ENCODE measurements at places on chromosomes 2 and 18. TPM values are rescaled to one million over a fixed set of nuclear protein-coding genes. Genes with fewer than 3 reads are reported as not detected.
A peak's percentile ranks its signal among the peaks of the same experiment; 100 is the strongest.

Gene LIPG
- polyA plus RNA-seq: 4.2 TPM

Gene CDH19
- 0.92 TPM for polyA plus RNA-seq

DNA sequence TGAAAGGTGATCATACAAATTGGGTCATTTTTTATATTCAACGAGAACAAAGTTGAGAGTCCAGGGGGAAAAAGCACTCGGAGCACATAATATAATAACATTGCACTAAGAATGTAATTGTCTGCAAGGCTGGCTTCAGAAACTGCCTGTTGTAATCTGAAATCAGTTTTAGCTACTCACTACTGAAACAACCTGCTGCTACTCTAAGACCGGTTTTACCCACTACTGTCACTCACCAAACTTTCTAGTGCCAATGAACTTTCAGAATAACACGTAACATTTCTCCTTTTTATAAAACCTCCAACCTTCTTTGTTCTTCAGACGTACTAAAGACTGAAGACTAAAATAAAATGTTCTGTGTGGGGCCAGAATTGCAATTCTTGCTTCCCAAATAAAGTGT is 11.5 kb upstream of the CYB5A start:
- no peak for DNase-seq

DNA sequence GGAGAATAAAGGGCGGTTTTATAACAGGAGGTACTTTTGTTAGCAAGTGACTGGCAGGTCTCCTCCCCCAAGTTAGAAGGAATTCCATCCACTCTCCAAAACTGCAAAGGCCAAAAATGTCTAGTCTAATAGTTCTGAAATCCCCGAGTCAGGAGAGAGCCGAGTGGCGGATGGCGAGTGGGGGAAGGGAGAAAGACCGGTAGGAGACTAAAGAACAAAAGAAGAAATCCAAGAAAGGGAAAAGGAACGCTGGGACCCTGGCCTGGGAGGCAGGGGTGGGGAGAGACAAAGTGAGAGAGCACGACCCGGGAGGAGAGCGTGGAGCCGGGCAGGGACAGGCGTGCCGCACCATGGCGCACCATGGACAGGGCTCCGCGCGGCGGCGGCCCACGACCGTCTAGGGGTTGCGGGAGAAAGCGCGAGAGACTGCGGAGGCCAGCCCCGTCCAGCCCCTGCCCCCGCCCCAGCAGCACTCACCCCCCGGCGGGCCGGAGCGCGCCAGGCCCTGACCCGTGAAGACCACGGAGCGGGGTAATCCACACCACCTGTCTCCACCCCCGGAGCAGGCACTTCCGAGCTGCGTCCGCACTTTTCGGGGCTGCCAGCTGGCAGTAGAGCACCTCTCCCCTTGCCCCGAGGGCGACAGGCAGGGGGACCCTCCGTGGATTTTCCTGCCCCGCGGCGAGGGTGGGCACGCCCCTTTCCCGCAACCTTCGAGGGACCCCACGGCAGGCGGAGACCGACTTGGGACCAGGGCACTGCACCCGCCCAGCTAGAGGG is 1.6 kb downstream of the CDH2 start:
- DNase-seq: peak; percentile 36

DNA sequence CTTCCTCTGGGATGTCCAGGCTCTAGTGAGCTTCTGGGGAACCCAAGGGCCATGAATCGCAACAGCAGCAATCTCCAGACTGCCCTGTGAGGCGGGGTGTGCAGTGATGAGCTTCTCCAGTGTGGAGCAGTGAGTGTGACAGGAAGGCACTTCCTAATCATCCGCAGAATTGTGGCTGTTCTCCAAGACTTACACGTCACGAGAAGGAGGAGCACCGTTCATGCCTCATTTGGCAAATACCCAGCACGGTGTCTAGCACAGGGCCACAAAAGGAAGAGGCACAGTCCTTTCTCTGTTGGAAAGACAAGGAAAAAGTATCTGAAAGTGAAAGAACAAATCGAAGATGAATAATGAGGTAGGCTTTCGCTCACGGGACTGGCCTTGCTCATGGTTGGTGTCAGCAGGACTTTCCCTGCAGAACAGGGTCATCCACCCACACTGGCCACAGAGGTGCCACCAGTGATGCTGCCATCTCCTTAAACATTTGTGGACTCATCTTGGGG is 125.1 kb upstream of the HAAO start:
- no peak for DNase-seq

GRCh38 chr18:475202-476031 is 25.1 kb downstream of the COLEC12 start:
- DNase-seq: peak; percentile 59

DNA sequence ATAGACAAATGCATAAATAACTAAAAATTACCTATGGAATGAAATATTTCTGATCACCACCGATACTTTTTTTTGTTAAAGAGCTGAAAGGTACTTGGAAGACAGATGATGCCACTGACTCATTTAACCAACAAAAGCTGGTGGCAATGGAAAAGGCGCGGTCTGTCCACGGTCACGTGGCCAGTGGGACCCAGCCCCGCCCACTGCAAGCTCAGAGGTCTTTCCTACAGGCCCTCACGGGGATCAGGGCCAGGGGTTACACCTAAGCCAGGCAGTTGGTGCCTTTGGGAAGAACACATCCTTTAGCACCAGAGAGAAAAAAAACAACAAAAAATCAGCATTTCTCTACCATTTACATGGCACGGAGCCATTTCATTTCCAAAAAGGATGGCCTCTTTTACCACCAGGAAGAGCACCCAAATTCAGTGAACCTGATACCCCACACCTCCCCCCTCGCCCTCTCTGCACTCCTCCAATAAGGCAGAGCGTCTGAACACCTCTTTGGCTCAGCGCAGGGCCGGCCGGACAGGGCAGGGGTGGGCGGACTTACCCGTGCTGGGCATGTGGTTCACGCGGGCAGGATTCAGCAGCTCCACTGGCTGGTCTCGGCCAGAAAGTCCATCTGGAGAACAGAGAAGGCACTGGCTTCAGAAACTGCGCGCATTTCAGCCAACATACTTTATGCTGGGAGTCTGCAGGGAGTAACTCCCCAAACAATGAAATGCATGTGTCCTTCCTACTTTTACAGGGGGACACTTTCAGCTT is 164.6 kb downstream of the HDAC4 start:
- no peak for DNase-seq

DNA sequence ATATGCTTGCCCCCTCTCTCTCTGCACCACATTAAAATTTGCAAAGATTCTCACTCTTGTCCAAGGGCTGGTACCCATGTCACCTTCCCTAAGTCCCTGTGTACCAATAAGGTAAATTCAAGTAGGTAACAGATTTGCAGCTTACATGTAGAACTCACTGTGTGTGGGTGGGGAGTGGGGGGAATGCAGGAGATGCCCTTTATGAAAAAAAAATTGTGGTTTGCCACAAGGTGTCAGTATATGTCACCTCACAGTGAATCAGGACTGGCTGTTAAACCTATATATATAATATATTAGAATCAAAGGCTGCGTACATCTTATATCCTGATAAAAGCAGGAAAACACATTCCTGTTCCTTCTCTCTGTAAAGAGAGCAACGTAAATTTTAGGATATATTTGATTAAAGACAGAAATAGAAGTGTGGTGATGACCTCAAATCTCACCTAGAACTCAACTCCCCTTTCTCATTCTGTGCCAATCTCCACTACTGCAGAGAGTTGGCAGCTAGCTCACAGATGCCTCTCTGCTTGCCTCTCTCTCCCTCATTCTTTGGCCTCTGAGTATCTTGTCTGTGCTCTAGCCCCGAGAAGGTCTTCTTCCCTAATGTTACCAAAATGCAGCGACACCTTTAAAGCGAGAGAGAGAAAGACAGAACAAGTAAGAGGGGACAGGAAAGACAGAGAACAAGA is 536 bp downstream of the XDH start:
- no peak for DNase-seq

DNA sequence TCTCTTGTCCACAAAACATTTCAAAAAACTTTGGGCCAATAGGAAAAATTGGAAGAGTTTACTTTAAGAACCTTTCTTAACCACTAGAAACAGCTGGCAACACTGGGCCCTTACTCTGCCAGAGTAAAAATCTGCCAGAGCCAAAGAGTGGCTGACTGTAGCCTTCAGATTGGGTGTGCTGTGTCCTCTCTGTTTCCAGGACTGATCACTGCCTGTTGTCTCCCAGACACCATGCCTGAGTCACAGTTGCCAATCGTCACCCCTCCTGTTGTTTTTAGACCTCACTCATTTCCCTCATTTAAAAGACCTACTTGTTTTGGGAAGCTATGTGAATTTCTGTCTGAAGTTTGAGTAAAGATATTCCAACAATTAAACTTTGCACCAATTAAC is 159.1 kb downstream of the PPP1R1C start:
- DNase-seq: peak; percentile 17

GRCh38 chr2:73027340-73027739 is 44.2 kb downstream of the SFXN5 start:
- DNase-seq: no peak

- no peak for DNase-seq
Measured at GRCh38 chr18:5942591-5942990, 47.3 kb upstream of the TMEM200C start.

GRCh38 chr2:122707224-122707824 is 951.9 kb downstream of the TSN start:
- no peak for DNase-seq

DNA sequence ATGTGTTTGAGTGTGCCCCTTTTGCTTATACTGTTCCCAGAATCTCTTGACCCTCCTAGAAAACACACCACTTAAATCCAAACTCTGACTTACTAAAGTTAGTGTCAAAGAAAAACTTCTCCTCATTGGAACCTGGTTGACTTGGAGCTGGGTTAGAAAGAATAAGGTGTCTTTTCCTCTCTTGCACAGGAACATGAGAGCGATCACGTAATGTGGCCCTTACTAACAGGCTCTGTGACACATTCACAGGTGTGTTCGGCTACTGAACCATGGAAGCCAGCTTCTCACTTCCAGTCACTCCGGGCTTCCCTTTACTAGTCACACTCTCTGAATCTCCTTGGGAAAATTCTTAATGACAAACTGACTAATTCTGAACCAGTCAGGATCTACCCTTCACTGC is 5.4 kb upstream of the POU3F3 start:
- DNase-seq: no peak

All from hindlimb muscle (tissue), 1 donor.